ENCODE measurements at places on chromosomes 11 and 22. TPM values are rescaled to one million over a fixed set of nuclear protein-coding genes. Genes with fewer than 3 reads are reported as not detected.

DNA sequence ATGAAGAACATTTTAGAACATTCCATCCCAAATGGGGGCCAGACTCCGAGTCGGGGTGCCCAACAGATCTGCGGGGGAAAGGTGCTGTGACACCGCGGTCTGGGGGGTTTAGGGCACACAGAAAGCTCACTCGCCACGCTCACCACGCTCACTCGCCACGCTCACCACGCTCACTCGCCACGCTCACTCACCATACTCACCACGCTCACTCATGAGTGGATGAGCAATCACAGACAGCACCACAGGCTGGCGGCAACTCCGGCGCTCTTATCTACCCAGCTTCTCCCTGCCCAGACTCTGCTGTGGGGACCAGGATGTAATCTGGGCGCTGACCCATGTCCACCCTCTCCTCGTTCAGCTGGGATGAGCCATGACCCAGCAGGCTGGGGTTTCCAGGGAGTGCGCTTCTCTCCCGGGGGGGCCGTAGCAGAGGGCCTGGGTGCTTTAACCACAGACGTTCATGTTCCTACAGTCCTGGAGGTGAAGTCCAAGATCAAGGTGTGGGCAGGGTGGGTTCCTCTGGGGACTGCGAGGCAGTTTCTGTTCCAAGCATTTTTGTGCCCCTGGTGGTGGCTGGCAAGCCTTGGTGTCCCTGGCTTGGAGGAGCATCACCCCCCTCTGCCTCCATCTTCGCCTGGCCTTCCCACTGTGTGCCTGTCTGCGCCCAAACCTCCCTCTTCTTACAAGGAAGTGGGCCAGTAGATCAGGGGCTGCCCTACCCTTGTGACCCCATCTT, 141.2 kb downstream of the CTTN start:
- DNase-seq = no peak

Gene DERL3
- total RNA-seq = 0.40 TPM

GRCh38 chr11:65947603-65948125, 2.4 kb downstream of the TSGA10IP start:
- no peak for DNase-seq

DNA sequence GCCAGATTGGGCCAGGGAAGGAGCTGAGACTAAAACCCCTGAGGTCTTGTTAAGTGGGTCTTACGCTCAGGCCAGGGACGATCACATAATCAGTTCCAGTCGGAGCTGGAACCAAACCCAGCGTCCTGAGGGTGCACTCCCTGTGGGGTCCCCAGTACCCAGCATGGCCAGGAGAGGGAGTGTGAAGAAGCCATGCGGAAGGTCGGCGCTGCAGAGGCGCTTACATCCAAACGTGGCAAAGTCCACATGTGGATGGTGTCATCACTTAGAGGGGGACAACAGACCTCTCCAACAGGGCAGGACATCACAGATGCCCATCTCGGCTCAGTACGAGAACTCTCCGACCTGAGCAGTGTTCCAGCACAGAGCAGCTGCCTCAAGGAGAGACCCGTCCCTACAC, 8.3 kb downstream of the ATP5MGL start:
- no peak for DNase-seq

- DNase-seq = no peak
These were observed 7.1 kb upstream of the SLC35E4 start for GRCh38 chr22:30628491-30628890.

DNA sequence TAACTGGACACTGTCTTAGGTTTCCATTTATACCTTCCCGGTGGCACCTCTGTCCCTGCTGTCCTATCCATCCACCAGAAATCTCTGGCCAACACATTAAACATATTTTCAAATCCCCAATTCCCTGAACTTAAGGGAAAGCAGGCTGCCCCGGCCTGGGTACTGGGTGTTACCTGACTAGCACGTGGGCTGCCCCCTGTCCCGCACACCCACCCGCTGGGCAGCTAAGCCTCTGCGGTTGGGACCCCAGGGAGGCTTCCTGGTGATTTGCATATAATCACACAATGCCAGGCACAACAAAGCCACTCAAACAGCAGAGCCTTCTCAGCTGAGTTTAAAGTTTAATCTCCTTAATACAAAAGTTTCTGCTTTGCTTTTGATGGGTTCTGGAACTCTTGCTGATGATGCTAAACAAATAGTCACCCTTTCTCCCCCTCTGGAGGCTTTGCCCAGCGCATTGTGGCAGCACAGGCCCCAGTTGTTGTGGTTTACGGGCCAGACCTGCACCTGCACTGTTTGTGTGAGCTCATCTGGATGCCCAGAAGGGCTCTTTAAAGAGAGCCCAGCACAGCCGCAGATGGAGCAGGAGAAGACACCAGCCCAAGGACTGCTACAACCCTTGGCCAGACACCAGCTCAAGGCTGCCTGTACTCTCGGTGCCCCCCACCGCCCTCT, 59.9 kb upstream of the POU2AF1 start:
- DNase-seq = no peak

DNA sequence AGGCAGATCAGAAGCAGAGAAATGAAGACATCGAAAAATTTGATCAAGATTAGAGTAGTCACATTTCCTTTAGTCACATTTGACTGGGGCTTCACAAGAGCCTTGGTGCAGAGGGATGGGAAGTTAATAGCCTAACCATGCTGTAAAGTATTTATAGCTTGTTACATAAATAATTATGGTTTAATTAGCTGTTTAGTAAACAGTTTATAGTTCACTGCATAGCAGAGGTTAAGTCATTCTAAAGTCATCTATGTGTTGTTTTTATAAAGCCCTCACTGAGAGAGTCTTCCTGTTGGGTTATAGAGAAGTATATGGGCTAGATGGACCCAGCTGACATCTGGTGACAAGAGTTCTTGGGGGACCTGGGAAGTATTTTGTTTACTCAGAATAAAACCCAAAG, 47.1 kb downstream of the INSC start:
- DNase-seq = no peak

Gene MRTFA
- total RNA-seq = 14.5 TPM

- DNase-seq = no peak
These were observed 415.9 kb upstream of the CADM1 start for GRCh38 chr11:115920092-115920461.

- DNase-seq = peak; percentile 28
These were observed 132.7 kb upstream of the DDI1 start for GRCh38 chr11:103903621-103904323.

GRCh38 chr11:118924591-118925585, 838 bp downstream of the BCL9L start:
- peak; percentile 51 for DNase-seq

DNA sequence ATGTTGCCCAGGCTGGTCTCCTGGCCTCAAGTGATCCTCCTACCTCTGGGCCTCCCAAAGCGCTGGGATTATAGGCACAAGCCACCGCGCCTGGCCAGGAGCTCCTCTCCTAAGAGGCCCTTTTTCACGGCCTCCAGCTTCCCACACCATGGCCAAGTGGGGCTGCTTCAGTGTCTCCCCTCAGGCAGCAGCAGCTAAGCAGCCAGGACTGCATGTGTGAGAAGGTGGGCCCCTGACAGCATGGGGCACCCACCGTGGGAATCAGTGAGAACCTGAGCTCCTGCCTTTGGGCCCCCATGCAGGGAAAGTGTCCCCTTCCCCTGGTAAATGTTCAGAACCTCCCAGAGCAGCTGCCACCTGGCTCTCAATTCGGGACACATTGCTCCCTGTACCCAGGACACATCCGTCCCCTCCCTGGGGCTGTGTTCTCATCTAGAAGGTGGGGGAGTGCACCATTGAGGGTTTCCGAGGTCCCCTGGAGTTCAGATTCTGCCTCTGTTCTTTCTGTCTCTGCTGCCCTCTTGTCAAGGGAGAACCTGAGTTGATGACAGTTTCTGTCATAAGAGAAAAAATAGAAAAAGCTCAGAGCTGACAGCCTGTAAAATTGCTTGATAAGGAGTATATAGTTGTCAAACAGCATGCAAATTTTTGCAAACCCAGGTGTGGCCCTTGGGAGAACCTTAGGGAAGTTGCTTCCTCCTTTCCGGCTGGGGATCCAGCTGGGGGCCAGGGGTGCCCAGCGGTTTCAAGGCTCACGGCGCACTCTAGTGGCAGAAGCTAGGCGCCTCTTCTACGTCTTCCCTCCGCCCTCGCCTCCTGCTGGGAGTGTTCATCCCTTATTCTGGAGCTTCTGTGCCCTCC, 29.7 kb downstream of the FAM83F start:
- peak; percentile 59 for DNase-seq

Gene FAM180B
- total RNA-seq = not detected

DNA sequence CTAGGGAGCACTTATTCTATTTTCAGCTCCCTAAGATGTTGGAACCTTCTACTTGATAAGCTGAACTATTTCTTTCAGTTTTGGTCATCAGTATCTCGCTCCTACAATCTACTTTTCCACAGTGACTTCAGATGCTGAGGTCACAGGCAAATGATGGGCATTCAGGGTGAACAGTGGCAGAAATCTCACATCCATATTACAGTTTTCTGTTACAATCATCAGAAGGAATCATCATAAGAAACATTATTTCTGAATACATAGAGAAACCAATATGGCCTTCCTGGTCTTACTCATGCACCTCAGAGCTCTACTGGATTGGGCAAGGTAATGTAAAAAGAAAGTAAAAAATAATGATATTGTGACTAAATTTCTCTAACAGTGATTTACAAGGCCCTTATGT, 39.4 kb upstream of the DDI1 start:
- no peak for DNase-seq

Gene RIMBP3C
- under 0.01 TPM for total RNA-seq

Gene SCGB1A1
- not detected for total RNA-seq

Gene RPS13
- total RNA-seq = 1,169 TPM

DNA sequence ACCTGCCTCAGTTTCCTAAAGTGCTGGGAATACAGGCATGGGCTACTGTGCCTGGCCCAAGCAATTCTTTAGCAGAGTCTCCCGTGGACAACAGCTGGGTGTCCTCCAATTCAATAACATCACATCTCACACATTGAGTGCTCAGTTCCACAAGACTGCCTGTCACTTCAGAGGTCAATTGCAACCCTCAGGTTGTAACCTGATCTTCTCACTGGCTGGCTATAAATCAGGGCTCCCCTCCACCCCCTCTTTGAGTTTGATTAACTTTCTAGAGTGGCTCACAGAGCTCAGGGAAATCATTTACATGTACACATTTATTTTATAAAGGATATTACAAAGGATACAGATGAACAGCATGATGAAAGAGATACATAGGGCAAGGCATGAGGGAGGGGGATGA, 68.1 kb downstream of the MCHR1 start:
- DNase-seq = no peak

Gene USH1C
- not detected for total RNA-seq

DNA sequence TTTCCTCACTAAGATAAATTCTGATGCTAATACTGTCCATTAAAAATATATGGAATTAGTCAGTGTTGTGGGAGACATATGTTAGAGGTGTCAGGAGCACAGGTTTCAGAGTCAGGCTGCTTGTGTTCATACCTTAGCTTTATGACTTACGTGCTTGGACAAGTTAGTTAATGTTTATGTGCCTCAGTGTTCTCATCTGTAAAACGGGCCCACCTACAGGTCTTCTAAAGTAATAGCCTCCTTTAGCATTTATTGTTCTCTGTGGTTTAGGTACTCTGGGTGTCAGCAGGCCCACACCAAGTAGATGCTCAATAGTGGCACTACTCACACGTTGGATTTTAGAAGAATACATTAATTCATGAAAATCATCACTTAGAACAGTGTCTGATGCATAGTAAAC, 308.7 kb upstream of the ZC3H12C start:
- no peak for DNase-seq

- no peak for DNase-seq
These were observed 388.2 kb downstream of the TMEM135 start for GRCh38 chr11:87425943-87426342.

Gene LRRC10B
- total RNA-seq = not detected

Gene STIM1
- 32.7 TPM for total RNA-seq

DNA sequence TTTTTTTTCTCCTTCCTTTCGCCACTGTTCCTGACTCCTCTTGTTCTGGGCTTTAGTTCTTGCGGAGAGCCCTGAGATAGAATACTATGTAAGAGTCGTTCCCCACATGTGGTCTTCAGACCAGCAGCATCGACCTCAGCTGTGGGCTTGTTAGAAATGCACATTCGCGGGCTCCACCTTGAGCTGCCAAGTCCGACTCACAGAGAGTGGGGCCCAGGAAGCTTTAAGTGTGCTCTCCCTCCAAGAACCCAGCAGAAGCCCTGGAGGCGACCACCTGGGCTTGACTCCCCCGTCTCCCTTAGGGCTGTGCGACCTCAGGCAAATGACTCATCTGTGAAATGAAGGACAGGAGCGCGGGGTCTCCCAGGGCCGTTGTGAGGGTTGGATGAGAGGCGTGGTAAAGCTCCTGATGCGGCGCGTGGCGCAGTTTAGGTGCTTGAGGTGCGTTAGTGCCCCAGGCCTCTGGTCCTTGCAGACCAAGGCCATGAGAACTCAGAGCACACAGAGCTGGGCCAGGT, 18.8 kb downstream of the SAMM50 start:
- no peak for DNase-seq

- DNase-seq = no peak
These were observed 17.0 kb downstream of the DTX4 start for GRCh38 chr11:59188954-59189353.

Gene MGAT3
- total RNA-seq = not detected

Gene TP53I11
- 12.4 TPM for total RNA-seq

- peak; percentile 77 for DNase-seq
These were observed 53.0 kb downstream of the MICAL2 start for GRCh38 chr11:12163181-12163941.

DNA sequence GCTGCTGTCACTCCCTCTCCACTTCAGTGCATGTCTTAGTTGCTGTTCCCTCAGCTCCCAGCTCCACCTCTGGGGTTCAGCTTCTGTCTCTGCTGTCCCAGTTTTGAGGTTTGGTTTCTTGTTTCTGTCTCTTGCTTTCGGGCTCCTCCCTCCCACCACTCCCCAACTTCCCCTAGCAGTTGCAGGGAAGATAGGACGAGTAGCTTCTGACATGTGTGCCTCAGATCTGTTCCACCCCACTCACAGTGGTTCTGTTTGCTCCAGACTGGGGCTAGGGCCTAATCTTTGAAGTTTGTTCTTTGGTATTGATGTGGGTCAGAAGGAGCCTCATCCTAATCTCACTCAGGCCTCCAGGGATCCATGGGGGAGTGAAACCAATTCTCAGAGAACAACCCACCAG, 2.6 kb upstream of the RRM1 start:
- no peak for DNase-seq

Gene ZFTA
- total RNA-seq = 9.6 TPM

Gene SMIM35
- total RNA-seq = not detected

GRCh38 chr11:67483831-67484665, 1.2 kb downstream of the AIP start:
- no peak for DNase-seq

Measured in lung microvascular endothelial cell (primary cell).